ENCODE measurements at places on chromosomes 11 and 22.

GRCh38 chr11:34331329-34331728, 26.5 kb downstream of the ABTB2 start:
- DNase-seq: peak; percentile 86

DNA sequence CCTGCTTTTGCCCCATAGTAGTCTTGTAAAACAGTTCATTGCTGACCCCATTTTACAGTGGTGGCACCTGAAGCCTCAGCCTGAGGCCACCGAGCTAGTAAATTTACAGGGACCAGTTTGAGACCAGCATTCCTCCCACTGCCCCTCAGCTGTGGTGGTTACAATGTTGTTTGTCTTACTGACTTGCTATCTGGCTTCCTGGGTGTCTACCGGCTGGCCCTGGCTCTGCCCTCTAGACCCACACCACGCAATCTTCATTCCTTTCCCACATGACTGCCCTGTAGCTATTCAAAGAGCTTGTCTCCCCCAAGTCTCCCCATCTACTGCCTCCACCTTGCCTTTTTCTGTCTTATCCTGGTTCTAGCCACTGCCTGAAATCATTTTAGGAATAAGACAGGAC, 20.8 kb downstream of the PIK3IP1 start:
- DNase-seq: no peak

- no peak for DNase-seq
Observed at GRCh38 chr11:78268591-78269410, 80.1 kb downstream of the USP35 start.

GRCh38 chr11:65575568-65576231, at the start of gene EHBP1L1:
TSS of gene EHBP1L1 (plus strand) at chr11:65576053. CDS start at chr11:65576303, 250 bp downstream.
- DNase-seq: peak; percentile 70

DNA sequence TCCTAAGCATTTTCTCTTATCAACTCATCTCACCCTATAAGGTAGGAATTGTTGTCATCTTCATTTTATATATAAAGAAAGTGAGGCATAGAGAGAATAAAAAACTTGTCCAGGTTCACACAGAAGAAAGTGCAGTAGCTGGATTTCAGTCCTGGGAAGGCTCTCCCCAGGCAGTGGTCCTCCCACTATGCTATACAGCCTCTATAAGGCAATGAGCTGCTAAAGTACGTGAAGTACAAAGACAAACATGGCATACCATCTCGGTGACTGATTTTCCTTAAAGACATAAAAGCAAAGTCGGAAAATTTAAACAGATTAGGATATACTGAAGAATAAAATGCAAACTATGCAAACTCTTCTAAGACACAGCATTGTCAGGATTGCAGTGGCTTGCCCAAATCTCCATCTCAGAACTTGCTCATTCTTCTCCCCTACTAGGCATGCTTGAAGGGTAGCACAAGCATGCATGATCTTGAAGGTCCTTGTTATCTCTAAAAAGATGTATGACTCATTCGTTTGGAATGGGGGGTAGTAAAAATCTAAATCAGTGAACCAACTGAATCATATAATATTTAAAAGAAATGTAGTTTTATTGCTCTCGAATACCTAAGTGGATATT, 97.8 kb upstream of the CSNK2A3 start:
- peak; percentile 51 for DNase-seq

DNA sequence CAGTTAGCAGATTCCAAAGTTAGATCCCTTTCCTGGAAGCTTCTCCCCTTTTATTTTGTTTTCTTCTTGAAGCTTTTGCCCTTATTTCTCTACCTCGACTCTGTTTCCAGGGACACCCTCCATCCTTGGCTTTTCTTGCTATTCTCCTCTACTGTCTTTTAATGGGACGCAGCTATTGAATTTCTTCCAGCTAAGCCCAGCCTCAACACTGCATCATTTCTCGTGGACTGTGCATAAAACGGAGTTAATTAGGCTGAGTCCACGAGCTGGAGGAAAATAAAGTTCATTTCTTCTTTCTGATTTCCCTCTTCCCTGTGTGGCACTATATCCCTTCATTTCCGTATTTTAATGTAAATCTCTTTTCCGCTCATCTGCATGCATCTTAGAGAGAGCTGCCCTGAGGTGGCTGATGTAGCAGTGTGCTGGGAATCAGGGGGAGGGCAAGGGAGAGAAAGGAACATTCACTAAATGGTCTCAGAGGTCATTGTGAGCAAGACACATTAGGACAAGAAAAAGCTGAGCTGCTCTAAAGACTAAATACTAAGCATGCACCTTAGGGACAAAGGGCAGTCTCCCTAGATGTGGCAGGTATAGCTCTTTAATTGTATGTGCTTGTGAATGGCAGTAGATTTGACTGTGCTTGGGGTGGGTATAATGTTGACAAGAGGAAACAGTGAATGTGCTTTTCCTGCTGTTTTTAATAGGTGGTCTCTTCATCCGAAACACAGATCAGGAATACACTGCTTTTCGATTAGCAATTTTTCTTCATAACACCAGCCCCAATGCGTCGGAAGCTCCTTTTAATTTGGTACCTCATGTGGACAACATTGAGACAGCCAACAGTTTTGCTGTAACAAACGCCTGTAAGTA, 1.9 kb downstream of the GRIA4 start:
- DNase-seq: no peak

DNA sequence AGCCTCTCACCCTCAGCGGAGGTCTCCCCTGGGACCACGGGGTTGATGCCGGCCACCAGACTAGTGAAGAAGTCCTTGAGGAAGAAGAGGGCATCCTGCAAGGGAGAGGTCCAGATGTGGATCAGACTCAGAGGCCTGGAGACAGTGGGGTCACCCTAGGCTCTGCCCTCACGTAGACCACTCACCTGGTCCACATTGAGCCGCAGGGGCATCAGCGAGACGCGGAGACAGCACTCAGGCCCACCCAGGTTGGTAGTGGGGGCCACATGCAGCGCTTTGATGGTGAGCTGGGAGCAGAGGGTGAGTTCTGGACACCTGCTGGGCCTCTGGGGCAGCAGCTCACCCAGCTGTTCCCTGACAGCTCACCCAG, 18.9 kb downstream of the ATG2A start:
- no peak for DNase-seq

GRCh38 chr22:29487426-29487986, 7.5 kb downstream of the NEFH start:
- DNase-seq: no peak

DNA sequence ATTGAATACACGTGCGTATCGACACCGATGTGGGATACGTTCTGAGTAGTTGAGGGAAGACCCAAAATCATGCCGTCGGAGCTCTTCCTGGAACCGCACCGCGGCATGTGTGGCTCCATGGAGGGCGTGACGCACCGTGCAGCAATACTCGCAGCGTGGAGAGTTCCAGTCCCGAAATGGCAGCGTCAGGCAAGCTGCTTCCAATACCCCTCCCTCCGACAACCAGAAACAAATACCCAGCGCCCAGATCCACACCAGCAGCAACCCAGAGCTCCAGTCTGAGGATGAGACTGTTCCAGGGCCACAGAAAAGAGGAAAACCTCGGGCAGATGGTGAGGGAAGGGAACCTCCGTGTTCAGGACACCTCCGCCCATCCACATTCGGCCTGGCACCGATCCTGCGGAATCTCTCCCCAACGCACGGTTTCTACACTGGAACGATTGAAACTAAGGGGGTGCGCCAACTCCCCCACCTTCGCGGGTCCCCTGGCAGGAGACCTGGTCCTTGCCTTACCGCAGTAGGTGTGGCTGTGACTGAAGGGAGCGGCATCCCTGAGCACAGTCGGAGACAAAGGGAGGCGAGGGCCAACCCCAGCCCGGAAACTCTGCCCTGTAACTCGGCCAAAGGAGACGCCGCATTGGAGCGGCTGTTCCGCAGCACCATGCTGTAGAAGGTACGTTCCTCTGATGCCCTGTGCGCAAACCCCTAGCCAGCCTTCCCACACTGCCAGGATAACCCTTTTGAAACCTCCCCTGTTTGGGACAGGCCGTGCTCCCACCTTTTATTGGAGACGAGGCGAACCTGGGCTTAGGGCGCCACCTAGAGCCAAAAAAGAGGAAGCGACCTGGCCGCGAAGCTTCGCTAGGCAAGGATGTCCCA, 28.2 kb downstream of the DBX1 start:
- DNase-seq: peak; percentile 72

DNA sequence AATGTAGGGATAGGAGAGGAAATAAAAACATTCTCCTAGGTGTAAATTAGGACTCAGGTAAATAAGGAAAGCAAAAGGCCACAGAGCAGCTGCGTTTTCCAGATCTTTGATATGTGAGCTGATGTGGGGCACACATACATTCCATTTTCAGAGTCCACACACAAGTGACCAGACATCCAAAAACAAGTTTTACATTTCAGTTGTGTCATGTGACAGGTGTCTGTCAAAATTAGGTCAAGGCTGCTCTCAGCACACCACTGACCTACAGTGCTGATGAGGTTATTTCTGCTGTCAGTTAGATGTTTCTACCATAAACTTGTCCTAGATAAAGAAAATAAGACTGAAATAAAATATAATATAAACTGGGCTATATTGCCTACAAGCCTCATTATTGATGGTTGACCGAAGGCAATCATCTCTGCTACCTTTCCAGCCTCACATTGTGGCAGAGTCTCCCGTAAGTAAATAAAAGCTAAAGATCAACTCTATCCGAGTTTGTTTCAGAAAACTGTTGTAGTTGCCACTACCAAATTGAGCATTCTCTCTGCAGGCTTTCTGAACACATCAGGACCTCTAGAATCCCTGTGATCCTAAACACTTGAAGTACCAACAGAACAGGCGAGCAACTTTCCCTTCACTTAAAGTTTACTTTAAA, 7.9 kb downstream of the ARHGAP20 start:
- DNase-seq: no peak

- DNase-seq: peak; percentile 43
Observed at GRCh38 chr22:35457729-35458546, 58.0 kb downstream of the MCM5 start.

- peak; percentile 3 for DNase-seq
Observed at GRCh38 chr11:36073411-36074203, 129.7 kb downstream of the LDLRAD3 start.

GRCh38 chr11:125457814-125458343, 38.2 kb downstream of the FEZ1 start:
- no peak for DNase-seq

DNA sequence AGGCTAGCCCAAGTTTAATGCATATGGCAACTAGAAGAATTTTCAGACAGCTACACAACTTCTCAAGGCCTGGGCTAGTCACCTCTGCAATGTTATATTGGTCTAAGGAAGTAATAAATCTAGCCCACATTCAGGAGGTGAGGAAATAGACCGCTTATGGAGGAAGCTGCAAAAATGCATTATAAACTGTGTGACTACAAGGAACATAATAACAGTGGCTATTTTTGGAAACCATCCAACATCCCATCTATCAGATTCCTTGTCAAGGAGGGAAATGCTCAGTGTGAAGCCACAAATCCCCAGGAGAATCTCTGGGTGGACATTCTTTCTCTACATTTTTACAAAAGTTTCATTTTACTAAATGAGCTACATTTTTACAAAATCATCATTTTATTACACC, 76.1 kb downstream of the BBOX1 start:
- DNase-seq: no peak

GRCh38 chr11:12376259-12377081, 901 bp upstream of the PARVA start:
- DNase-seq: no peak

GRCh38 chr22:49954991-49955580, 5.5 kb upstream of the PIM3 start:
- DNase-seq: no peak

- peak; percentile 70 for DNase-seq
Observed at GRCh38 chr11:8963569-8964323, 496 bp downstream of the TMEM9B start.

- no peak for DNase-seq
Observed at GRCh38 chr11:126703662-126704061, 296.9 kb downstream of the KIRREL3 start.

GRCh38 chr11:131824771-131825170, 454.4 kb downstream of the NTM start:
- DNase-seq: no peak

DNA sequence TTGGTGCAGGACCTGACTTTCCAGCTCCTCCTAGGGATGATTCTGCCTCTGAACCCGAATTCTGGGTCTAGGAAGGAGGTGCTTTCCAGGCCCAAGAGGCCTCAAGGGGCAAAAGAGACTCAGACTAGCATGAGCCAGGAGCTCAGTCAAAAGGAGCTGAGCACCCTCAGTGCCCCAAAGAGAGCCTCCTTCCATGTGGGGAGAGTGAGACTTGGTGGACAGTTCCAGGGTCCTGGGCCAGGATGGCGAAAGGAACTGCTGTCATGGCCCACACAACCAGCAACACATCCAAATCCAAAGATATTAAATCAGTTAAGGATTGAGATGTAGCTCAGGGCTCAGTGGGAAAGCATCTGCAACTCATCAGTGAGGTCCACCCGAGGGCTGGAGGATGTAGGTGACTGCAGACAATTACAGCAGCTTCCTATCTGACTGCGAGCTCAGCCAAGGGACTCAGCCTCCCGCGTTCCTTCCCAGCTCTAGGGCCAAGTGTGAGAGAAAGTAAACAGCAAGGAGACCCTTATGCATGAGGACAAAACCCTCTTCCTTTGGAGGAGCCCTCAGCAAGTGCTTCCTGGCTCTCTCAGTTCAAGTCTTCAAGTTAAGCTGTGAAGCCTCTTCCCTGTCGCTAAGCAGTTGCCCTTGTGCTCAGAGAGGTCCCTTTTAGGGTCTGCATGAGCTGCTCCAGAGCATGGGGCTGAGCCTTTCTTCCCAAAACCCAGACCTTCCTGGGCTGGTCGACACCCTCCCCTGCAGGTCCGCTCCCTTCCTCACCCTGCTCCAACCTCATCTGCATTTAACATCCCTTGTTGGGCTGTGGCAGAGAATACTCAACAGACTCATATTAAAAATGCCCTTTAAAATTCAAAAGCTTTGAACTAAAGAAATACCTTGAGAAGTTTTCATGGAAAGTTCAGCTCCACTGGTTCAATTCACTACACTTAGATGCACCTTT, 35.8 kb downstream of the C11orf58 start:
- DNase-seq: no peak

DNA sequence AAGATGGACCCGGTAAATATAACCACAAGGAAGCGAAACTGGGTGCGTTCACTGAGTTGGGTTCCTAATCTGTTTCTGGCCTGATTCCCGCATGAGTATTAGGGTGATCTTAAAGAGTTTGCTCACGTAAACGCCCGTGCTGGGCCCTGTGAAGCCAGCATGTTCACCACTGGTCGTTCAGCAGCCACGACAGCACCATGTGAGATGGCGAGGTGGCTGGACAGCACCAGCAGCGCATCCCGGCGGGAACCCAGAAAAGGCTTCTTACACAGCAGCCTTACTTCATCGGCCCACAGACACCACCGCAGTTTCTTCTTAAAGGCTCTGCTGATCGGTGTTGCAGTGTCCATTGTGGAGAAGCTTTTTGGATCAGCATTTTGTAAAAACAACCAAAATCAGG, 74.4 kb downstream of the NCAPD3 start:
- DNase-seq: no peak

All from PC-3 (cell line).